ENCODE measurements at places on chromosomes 2 and 18.

DNA sequence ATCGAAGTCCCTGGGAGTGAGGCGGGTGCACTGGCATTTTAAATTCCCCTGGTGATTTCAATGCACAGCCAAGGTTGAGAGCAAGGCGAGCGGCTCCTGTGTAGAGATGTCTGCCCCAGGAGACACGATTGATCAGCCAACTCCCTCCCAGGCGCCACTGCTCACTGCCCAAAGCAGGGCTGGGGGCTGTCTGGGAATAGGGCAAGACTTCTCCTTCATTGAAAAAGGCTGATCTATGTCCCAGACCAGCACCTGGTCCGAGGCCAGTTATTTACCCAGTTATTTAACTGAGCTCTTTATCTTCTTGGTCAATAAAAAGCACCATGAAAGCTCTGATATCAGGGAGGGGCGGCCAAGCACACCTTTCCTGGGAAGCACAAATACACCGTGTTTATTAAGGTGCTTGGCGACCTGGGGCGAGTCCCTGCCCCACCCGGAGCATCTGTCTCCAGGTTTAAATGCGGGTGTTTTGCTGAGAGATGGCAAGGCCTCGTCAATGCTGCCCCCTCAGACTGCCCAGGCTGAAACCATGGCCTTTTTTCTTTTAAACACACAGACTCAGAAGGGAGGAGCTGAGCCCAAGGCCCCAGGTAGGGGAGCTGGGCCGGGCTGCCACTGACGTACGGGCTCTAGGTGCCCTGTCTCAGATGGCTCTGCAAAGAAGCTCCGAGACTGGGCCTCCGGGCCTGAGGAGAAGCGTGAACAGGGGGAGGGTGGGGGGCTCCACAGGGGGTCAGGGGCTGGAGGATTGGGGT lies 73.9 kb upstream of the HPCAL1 start:
- DNase-seq = no peak

DNA sequence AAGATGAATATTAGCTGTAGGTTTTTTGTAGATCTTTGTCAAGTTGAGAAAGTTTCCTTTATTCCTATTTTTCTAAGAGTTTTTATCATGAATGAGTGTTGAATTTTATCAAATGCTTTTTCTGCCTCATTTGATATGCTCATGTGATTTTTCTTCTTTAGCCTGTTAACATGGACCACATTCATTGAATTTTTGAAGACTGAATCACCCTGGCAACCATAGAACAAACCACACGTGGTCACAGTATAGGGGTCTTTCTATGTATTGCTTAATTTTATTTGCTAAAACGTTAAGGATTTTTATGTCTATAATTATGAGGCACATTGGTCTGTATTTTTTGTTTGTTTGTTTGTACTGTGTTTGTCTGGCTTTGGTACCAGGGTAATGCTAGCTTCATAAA lies 201.7 kb upstream of the CWC22 start:
- no peak for DNase-seq

GRCh38 chr2:167127135-167127534 lies 238.9 kb downstream of the XIRP2 start:
- no peak for DNase-seq

DNA sequence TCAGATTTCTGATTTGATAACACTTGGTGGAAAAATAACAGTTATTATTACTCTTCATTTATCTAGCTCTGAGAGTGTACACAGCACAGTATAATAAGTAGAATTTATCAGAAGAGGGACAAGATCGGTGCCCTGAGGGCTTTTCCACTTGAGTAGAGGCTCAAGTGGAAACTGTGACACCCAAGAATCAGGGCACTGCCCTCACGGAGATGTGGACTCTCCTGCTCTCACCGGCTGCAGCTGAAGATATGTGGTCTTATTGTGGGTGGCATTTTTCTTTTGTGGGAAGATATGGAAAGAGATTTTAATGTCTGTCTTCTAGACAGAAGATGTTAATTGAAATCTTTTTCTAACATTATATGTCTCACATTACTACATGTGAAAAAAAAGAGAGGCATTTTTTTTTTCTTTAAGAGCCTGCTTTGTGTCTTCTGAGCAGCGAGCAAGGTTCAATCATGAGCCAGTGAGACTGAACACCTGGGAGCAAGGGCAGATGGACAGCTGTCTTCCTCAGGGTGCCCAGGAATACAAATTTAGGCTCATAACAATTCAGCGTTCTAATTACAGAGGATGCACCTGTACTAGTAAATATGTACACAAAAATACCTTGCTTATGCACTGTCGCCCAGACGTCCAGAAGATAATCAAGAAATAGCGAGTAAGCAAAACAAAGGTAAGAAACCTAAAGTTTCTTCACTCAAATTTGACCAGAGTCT lies 1098.2 kb upstream of the FANCL start:
- DNase-seq = no peak

DNA sequence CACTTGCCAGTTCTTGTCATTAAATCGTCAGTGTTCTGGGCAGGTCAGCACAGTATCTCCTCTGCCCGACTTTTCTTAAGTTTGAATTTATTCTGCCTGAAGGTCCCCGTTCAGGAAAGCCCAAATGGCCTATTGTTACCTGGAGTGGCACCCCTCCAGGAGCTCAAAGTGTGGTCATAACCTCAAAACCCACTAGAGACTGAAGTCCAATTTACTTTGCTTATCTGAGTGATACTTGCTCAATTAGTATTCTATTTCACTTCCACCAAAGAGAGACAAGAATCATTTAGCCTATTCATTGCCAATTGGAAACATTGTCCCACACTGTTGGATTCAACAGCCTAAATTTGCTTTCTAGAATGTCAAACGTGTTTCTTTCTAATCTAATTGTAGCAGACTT lies 375.3 kb downstream of the LNPK start:
- DNase-seq = no peak

GRCh38 chr2:205803500-205803899 lies 121.2 kb downstream of the NRP2 start:
- no peak for DNase-seq

DNA sequence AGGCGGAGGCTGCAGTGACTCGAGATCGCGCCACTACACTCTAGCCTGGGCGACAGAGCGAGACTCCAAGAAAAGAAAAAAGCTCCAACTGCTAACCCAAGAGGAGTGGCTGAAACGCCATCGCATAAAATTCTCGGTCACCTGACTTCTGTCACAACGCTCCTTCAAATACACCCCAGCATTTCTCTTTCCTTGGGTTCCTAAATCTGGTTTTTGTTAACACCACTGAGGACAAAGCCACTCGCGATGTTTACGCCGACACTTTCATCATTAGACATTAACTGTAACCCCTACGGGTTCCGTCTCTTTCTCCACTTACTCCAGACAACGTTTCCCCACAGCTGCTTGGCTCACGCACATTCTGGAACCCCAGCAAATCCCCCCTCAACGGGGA lies 679 bp downstream of the CLK1 start:
- no peak for DNase-seq

DNA sequence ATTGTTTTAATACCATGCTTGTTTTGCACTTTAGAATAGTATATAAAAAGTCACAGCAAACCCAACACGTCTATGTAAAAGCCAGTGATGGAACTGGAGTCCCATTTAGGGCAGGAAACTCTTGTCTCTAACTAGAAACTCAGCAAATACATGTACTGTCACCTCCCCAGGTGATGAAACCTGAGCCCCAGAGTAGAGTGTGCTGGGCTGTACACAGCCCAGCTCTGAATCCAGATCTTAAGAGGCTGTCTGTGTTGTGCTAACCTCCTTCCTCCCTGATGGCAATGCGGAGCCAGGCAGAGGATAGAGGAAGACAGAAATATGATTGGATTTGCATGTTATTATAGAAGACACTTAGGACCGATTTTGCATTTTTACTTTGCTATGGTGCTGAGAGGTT lies 317.5 kb upstream of the TRIB2 start:
- DNase-seq = no peak

- DNase-seq = no peak
Observed at GRCh38 chr2:38862476-38862875, 13.3 kb downstream of the DHX57 start.

DNA sequence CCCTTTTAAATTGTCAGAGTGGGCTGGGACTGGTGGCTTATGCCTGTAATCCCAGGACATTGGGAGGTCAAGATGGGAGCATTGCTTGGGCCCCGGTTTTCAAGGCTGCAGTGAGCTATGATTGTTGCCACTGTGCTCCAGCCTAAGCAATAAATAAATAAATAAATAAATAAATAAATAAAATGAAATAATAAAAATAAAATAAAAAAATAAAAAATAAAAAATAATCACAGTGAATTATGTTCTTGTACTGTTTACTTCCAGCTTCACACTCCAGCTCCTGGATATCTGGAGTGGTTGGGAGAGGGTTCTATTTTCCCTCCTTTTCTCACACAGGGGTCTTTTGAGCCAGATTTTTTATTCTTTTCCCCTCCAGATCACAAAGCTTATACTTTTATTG lies 26.2 kb upstream of the PNPT1 start:
- DNase-seq = no peak

DNA sequence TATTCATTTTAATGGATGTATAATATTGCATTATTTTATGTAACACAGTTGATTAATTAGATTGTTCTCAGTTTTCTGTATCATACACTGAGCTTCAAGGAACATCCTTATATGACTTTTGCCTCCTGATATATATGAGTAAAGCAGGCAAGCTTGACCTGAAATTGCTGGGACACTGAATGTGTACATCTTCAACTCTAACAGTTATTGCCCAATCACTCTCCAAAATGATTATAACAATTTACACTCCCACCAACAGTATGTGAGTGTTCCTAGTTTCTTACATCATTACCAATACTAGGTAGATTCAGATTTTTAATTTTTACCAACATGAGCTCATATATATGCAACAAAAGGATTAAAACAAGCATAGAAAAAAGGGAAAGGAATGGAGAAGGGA lies 379.4 kb downstream of the SETBP1 start:
- peak; percentile 37 for DNase-seq

GRCh38 chr2:215410932-215411285 lies 25.0 kb downstream of the FN1 start:
- DNase-seq = peak; percentile 95

- no peak for DNase-seq
Observed at GRCh38 chr2:42486145-42486906, 7.5 kb downstream of the KCNG3 start.

GRCh38 chr2:173221132-173221695 lies 133.5 kb upstream of the CDCA7 start:
- DNase-seq = no peak

GRCh38 chr2:129443235-129443864 lies 536.1 kb upstream of the RAB6C start:
- DNase-seq = no peak

GRCh38 chr2:204122425-204122824 lies 185.9 kb downstream of the ICOS start:
- no peak for DNase-seq

DNA sequence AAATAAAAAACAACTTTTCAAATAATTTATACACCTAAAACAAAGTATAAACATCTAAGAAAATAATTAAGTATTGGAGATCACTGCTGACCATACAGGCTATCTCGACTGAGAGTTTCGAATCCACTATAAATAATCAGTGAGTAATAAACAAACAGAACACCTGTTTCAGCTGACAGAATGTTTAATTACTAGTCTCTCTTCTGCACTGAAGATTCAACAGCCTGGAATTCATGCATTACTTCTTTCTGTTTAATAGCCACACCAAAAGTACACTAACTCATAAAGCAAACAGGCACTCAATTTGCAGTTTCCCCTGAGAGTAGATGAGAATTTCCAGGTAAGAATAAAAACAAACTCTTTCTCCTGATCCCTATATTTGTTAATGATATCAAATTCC lies 138.5 kb downstream of the RBMS1 start:
- no peak for DNase-seq

GRCh38 chr2:232386740-232387450 lies 8.3 kb downstream of the ALPP start:
- no peak for DNase-seq

GRCh38 chr2:152099367-152100050 lies 665 bp upstream of the CACNB4 start:
- DNase-seq = peak; percentile 8

DNA sequence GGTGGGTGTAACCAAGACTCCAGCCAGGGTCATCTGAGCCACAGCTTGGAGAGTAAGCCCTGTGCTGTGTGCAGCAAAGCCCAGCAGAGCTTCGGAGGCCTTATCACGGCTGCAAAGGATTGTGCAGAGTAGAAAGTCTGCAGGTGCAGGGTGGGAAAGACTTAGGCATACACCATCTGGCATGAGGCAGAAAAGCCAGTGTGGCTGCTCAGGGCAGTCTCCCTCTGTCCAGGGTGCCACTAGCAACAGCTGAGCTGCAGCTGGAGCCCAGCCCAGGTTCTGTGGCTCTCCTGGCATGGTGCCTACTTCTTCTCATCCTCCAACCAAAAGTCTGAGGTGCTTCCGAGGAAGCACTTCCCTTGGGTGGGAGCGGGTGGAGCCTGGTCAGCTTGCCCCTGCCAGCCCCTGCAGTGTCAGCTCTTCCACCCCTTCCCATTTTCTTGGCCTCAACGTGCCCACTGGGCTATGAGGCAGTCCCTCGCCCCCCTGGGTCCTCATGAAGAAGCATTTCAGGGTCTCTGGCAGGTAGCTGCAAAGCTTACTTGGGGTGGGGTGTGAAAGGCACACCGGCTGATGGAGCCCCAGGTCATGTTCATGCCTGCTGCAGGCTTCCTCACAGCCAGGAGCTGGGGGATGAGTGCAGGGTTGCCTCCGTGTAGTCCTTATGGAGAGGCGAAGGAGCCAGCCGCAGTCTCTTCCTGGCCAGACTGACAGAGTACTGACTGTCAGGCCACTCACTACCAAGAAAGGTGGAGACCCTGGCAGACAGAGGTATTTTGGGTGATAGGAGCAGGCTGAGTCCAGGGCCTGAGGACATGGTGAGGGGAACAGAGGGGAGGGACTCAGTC lies 4.8 kb downstream of the AMER3 start:
- no peak for DNase-seq

DNA sequence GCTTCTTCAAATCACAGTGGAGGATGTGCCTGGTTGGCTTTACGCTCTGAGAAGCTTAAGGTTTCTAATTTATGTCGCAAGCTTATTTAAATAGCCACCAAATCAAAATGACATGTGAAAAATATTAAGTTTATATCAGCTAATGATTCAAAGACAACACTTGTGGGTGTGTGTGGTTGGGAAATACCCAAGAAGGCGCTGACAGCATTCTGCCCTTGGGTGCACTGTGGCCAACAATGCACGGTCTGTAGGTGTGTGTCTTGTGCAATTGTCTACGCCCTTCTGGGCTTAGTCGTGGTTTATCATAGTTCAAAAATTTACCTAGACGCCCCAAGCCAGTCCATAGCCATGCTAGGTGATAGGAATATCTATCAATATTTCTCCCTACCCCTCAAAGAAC lies 60.9 kb downstream of the KCTD1 start:
- no peak for DNase-seq

DNA sequence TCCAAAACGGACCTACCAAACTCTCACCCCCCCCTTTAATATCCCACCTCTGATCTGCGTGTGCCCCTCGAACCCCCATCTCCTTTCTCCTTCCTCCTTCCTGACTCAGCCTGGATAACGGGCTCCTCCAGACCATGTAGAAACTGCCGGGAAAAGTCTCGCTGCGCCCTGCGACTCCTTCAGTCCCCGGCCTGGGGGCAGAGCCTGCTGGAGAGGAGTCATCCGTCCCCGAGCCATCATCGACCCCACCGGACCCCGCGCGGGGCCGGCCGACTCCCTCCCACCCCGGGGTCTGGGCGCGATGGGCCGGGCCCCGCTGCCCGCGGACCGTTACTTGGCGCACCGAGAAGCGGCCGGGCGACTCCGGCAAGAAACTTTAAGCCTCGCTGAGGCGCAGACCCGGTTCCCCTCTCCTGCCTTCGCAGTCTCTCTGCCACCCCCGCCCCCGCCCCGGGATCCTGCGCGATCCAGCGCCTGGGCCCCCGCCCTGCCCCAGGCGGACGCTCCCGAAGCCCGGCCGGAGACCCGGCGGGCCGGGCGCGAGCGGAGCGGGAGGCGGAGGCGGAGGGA lies 3.4 kb downstream of the ZEB2 start:
- peak; percentile 40 for DNase-seq

- no peak for DNase-seq
Observed at GRCh38 chr2:232449964-232450363, 6.0 kb upstream of the ALPI start.
